ENCODE measurements at places on chromosomes 1 and 21.

- no peak for DNase-seq
Measured at GRCh38 chr1:180233191-180234011, 3.3 kb downstream of the LHX4 start.

- DNase-seq, result no peak
Measured at GRCh38 chr1:174794861-174795260, 204.9 kb upstream of the CACYBP start.

- DNase-seq, result no peak
Measured at GRCh38 chr1:183995322-183996039, 42.0 kb downstream of the COLGALT2 start.

GRCh38 chr1:168271636-168272035 lies 9.0 kb upstream of the TBX19 start:
- DNase-seq, result no peak
